ENCODE measurements at places on chromosomes 2 and 18.

DNA sequence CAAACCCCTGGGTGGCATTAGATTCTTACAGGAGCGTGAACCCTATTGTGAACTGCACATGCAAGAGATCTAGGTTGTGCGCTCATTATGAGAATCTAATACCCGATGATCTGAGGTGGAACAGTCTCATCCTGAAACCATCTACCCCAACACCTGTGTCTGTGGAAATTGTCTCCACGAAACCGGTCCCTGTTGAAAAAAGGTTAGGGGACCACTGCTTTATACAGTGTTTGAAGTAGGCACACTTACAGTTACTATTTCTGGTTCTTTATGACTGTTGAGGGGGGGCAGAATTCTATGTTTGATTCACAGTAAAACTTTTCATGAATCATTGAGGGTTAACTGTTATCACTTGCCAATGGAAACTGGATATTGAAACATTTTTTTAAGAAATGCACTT is 72.0 kb downstream of the RIF1 start:
- peak; percentile 39 for DNase-seq

DNA sequence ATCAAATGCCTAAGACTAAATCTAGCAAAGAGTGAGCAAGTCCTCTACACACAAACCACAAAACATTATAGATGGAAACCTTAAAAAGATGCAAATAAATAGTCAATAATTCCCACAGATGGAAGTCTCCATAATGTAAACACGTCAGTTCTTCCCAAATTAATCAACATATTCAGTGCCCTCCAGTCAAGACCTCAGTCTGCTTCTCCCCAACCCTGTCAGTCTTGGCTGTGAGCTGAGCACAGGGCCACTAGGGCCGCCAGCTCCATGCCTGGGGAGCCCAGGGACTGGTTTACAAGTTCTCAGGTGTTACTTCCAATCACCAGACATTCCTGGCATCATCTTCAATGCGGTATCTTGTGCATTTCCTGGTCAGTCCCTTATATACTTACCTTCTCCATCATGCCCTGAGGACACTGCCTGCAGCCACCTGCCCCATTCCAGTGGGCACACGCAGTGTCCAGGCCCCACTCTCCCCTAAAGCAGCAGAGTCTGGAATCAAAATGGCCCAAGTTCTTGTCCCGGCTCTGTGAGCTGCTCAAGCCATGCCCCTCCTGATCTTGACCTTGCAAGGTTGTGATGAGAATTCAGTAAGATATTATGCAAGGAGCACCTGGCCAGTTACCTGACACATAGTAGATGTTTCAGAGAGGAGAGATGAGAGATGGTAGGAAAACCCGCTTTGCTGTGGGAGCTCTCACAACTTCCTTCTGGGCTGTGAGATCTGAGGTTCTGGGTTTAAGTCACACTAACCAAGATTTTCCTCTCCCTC is 207.9 kb upstream of the RAB6C start:
- DNase-seq = no peak

- no peak for DNase-seq
Measured at GRCh38 chr2:121722479-121722878, 14.2 kb downstream of the NIFK start.

- DNase-seq = no peak
Measured at GRCh38 chr18:79384151-79384807, 11.5 kb upstream of the NFATC1 start.

DNA sequence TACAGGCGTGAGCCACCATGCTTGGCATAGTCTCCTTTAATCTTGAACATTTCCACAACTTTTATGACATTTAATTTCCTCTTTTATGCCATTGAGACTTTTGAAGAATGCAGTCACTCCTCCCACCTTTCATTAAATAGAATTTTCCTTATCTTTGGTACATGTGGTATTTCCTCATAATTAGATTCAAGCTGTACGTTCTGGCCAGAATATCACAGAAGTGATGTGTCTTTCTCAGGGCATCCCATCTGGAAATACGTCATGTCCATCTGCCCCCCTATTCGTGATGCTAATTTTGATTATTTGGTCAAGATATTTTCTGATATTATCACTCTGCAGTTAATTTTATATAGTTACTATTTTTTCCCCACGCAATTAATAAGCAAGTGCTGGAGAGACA is 16.9 kb downstream of the CASP10 start:
- DNase-seq = no peak

GRCh38 chr18:31595121-31595771 is 3.6 kb downstream of the TTR start:
- DNase-seq = no peak

DNA sequence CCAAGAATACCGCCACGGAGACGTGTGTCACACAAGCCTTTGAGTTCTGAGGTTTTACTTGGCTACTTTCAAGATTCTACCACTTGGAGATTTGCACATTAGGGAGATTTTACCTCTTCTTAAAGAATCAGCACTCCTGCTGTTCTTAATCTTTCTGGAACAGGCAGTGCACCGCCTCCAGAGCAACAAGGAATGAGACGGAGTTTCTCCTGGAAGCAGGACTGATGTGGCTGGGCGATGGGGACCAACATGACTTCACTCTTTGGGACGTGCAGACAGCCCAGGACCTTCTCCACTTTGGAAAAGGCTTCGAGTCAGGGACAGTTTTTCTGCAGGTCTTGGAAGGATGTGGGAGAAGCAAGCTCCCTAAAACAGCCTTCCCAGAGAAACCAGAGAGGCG is 255.2 kb downstream of the HDAC4 start:
- no peak for DNase-seq

DNA sequence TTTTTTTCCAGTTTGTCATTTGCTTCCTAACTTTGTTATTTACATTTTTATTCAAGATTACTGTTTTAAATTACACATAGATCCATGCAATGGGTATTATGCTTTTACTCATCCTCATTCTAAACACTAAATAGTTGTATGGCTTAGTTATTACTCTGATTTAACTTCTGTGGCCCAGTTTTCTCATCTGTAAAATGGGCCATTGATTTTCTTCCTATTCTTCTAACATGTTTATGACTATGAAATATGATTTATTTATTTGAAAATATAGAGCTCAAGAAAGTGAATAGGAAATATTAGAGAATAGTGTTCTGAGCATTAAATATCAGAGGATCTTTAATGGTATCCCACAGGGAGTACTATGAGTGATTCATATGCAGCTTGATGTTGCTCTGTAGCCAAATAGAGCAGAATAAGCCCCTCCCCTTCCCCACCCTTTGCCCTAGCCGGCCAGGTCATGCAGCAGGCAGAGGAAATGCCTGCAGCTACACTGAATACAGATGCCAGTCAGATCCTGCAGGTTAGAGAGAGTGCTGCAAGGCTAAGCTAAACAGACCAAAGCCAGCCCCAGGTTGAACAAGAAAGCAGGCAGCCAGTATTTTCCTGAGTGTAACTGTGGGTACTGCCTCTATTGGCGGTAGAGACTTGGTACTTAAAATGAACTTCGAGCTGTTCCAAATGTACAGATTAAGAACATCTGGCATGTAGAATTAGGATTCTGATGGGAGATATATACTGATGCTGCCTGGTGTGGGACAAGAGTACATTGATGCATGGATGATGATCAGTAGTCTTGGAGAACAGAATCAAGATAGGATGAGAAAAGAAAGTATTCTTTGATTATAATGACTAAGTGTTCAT is 11.7 kb upstream of the ACYP2 start:
- no peak for DNase-seq

Measured in activated CD4-positive, alpha-beta T cell treated with anti-CD3 and anti-CD28 coated beads, Interleukin-2, amount 50 U/mL, for 24 hours (primary cell).